ENCODE measurements at places on chromosomes 3 and 15. TPM values are rescaled to one million over a fixed set of nuclear protein-coding genes. Genes with fewer than 3 reads are reported as not detected.
A peak's percentile ranks its signal among the peaks of the same experiment; 100 is the strongest.

Gene CPEB1
- 2.2 TPM for total RNA-seq

Gene C3orf33
- total RNA-seq, result 6.3 TPM

Gene ANO10
- total RNA-seq, result 27.4 TPM

Gene EFCAB12
- total RNA-seq, result 1.3 TPM

Gene LCTL
- total RNA-seq, result not detected

Gene GPR149
- total RNA-seq, result not detected

Gene PIGZ
- total RNA-seq, result 12.0 TPM

Gene FEZF2
- not detected for total RNA-seq

Gene NPAP1
- total RNA-seq, result not detected

Gene ACKR4
- 1.1 TPM for total RNA-seq

DNA sequence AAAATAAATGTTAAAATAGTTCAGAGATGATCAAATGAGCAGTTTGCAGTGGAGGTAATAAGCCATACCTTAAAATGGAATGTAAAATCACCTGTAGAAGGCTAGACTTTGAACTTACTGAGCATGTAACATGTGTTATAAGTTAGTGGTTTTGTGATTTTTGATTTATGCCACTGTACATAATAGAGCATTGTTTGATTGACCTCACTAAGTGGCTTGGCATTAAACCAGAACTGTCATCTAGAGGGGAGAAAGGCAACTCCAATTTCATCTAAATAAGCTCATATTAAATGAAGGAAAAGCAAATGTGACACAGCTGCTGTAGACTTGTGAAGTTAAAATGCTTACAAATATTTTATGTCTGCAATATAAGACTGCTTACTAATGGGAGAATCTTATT, 387.9 kb downstream of the ZIC1 start:
- no peak for DNase-seq

- no peak for DNase-seq
Observed at GRCh38 chr3:41888368-41889076, 73.4 kb downstream of the ULK4 start.

- DNase-seq, result no peak
Observed at GRCh38 chr3:133592843-133593242, 19.4 kb downstream of the CDV3 start.

DNA sequence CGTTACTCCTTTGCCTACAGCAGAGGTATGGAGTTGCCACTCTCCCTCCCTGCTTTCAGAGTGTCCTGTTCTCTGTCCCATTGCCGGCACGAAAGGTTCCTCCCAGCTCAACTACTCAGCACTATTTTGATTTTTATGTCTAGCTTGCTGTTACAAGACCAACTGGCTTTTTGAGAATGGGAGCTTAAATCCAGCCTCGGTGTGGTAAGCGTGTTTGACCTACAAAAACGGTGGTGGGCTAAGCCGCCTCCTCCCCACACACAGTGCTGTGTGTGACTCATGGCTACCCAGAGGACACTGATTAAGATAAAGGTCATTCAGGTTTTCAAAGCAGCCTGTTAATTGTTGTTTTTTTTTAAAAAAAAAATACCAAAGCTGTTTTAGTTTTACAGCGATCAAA, 64.5 kb downstream of the LRTM1 start:
- no peak for DNase-seq

- DNase-seq, result no peak
Observed at GRCh38 chr3:123571264-123571972, 13.4 kb downstream of the HACD2 start.

DNA sequence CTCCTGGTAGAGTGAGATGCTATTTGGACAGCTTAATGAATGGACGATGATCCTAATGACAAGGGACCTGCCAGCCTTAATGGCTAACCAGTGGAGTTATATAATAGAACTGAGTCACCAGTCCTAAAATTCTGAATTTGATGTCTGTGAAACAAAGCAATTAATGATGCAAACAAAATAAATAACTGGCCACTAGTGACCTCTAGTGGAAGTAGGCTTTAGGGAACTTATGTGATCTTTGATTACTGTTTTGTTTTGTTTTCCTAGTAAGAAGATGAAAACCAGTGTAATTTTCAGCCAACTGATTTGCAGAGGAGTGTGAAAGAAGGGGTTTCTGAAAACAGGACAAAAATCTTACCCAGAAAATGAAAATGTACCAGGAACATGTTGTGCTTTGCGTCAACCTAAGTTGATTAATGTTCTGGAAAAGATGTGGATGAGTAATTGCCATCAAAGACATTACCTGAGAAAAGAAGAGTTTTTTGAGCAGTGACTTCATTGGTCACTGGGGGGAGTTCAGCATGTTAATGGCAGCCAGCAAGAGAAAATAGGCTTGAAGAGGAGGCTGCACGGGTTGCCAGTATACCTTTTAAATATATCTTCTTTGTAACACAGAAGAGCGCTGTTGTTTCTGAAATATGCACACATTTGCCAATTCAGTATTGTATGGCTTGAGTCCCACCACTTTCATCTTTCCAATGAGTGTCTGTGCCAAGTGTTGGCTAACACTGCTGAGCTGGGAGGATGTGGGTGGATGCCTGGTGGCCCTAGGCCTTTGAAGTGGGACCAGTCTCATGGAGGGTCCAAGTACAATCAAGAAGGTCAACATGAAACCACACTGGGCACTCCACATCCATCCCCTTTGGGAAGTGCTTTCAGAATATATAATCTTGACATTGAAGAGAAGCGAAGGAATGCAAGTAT, 9.3 kb downstream of the VEPH1 start:
- DNase-seq, result peak; percentile 31

DNA sequence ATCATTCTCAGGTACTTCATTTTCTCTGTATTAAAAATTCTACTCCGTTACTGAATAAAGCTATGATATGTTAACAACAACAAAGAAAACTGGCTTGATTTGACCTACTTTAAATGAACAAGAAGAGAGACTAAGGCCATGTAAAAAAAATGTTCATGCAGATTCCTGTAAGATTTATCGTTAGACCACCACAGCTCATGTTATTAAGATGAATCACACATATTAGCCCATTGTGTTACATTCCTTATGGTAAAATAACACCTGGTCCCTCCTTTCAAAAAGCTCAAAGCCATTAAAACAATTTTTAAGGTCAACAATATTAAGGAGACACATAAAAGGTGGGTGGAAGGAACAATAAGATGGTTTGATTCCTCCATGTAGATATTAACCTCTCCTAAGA, 6.3 kb downstream of the THOC7 start:
- no peak for DNase-seq

DNA sequence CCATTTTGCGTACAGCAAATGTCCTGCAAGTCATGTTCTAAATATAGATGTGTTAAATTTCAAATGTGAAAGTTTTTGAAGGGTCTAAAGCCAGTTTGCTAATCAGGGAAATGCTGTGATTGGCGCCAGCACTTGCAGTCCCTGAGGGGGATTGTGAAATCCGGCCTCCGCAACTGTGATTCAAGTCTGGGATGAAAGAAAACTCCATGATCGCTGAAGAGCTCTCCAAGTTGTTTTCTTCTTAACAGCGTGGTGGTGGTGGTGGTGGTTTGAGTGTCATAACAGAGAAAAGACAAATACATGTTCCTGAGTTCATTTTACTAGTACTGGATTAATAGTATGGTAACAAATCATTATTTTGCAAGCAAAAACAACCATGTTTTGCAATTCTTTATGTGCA, 51.8 kb downstream of the MITF start:
- no peak for DNase-seq

GRCh38 chr3:185549122-185549521, 3.3 kb downstream of the LIPH start:
- DNase-seq, result peak; percentile 37

DNA sequence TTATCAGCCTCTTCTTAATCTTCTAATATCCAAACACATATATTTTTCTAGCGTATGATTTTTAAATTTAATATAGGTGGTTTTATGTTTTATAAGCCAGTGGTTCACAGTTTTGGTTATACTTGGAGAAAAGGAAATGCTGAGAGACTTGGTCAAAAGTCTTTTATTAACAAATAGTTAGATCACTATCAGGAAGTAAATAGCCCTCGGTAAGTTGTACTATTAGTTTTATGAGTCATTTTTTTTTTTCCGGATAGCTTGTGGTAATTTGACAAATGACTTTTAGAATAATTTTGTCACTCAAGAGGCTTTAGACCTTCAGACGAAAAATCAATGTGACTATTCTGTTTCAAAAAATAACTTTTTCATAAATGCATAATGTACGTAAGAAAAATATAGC, 232.2 kb upstream of the ROBO1 start:
- DNase-seq, result no peak

DNA sequence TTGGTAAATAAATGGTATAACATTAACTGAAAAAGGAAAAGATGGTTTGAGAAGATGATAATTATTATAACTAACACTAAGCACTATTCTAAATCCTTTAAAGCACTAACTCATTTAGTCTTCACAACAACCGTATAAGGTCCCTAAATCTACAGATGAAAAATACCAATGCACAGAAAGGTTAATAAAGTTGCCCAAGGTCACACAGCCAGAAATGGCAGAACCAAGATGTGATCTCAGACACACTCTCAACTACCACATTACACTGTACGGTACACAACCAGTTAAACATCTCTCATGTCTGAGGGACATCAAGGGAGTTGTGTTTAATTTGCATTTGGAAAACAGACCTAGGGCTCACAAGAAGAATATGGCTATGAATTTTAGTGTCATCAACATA, 23.1 kb downstream of the RAB27A start:
- no peak for DNase-seq

DNA sequence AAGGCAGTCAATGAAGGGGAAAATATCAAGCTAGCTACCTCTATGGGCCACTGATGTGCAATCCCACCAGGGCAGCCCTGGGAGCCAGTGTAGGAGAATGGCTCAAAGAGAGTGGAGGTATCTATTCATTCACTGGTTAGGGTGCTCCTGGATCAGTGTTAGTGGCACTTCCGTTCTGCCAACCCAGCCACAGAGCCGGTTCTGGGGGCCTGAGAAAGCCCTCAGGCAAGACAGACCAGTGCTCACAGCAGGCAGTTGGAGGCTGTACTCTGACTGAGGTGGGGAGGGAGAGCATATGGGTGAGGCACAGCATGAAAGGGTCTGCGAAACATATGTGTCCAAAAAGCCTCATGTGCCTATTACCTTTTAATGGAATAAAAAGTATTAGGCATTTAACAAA, 109.3 kb downstream of the KCNMB2 start:
- DNase-seq, result no peak

GRCh38 chr3:42654331-42655201, 1.1 kb downstream of the ZBTB47 start:
- DNase-seq, result peak; percentile 52

GRCh38 chr3:151520105-151520504, 59.2 kb upstream of the IGSF10 start:
- no peak for DNase-seq

GRCh38 chr3:88677298-88677697, 430.1 kb upstream of the EPHA3 start:
- DNase-seq, result no peak

GRCh38 chr15:89781891-89782618, 5.9 kb downstream of the MESP2 start:
- no peak for DNase-seq

GRCh38 chr3:194661374-194661773, 10.6 kb downstream of the LSG1 start:
- no peak for DNase-seq

- peak; percentile 91 for DNase-seq
Observed at GRCh38 chr15:40238532-40239403, at the start of gene PAK6. Gene PAK6 (plus strand): TSS chr15:40239063. CDS start chr15:40264786, 25,723 bp downstream.

- DNase-seq, result no peak
Observed at GRCh38 chr15:31523655-31524049, 197.0 kb downstream of the KLF13 start.

- peak; percentile 52 for DNase-seq
Observed at GRCh38 chr3:42501321-42501680, 1.1 kb upstream of the VIPR1 start.

DNA sequence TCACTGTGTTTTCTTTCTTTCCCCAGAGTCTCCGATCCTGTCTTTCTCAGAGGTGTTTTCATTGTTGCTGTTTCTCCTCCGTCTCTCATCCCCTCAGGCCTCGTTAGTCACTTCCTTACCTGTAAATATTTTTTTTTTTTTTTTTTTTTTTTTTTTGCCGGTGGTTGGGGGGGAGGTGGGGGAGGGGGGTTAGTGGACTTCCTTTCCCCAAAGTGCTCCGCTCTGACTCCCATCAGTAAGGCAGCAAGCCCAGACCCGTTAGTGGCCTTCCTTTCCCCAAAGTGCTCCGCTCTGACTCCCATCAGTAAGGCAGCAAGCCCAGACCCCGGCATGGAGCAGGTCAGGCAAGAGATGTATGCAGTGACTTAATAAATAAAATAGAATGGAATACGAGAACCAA, 97.1 kb upstream of the TNFAIP8L3 start:
- DNase-seq, result no peak

GRCh38 chr3:165545059-165545458, 292.2 kb downstream of the BCHE start:
- no peak for DNase-seq

DNA sequence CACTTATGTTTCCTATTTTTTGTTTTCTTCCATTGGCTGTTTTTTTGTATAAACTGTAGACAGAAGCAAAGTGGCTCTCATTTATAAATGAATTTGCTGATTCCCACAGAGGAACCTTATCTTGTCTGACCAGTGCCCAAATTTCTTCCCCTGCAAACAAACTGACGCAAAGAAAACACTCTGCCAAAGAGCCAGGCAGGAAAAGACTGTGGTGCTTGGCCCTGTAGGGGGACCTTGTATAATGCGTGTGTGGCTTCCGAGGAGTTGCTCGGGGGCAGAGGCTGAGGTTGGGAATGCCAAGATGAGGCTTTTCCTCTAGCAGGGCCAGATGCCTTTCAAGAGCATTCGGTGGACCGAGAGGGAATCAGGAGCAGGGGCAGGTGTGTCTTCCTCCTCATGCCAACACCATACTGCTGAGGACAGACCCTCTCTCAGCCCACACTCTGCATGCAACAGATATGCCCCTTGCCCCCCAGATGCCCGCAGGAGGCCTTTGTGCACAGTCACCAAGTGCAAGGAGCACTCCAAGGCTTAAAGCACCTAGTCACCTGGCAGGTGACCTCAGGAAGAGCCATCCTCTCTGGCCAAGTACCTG, 104.3 kb upstream of the ABHD17C start:
- peak; percentile 19 for DNase-seq

GRCh38 chr3:193791041-193792032, 198.3 kb downstream of the OPA1 start:
- DNase-seq, result no peak

DNA sequence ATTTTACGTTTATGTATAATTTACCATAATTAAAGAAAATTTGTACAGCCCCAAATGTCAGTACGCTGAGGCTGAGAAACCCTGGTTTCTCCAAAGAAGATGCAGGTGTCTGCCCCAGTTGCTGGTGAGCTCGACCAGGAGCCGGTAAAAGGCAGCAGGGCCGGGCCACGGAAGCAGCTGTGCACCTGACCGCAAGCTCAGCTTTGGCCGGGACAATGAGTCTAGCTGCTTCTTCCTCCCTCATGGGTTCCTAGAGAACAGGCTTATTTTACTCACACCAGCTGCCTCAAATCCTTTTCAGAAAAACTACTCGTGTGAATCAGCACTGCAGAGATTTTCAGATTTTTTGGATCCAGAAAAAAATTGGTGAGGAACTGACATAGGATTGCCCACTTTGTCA, 18.0 kb upstream of the ZXDC start:
- DNase-seq, result no peak

- DNase-seq, result no peak
Observed at GRCh38 chr15:90343302-90343790, 8.7 kb upstream of the ZNF774 start.

GRCh38 chr15:67396114-67396513, 124.8 kb upstream of the C15orf61 start:
- no peak for DNase-seq
